ENCODE measurements at places on chromosomes 3 and 15.
A peak's percentile ranks its signal among the peaks of the same experiment; 100 is the strongest.

DNA sequence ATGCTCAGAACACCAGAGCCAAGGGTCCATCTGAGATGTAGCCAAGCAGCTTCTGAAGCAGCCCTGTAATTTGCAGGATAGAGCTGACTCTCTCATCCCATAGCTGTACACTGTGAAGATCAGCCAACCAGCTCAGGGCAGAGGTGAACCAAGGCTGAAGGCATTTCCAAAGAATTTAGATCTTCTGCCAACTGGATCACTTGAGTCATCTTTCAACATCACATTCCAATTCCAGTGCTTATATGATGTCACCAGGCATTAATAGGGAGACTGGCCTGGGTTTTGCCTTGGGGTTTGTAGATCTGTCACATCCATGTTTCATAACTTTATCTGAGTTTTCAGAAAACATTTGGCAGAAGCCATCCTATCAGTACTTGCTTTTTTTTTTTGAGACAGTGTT, 98.2 kb downstream of the NR2F2 start:
- no peak for DNase-seq

- DNase-seq: no peak
Measured at GRCh38 chr15:101135532-101136166, 116.2 kb downstream of the CHSY1 start.

DNA sequence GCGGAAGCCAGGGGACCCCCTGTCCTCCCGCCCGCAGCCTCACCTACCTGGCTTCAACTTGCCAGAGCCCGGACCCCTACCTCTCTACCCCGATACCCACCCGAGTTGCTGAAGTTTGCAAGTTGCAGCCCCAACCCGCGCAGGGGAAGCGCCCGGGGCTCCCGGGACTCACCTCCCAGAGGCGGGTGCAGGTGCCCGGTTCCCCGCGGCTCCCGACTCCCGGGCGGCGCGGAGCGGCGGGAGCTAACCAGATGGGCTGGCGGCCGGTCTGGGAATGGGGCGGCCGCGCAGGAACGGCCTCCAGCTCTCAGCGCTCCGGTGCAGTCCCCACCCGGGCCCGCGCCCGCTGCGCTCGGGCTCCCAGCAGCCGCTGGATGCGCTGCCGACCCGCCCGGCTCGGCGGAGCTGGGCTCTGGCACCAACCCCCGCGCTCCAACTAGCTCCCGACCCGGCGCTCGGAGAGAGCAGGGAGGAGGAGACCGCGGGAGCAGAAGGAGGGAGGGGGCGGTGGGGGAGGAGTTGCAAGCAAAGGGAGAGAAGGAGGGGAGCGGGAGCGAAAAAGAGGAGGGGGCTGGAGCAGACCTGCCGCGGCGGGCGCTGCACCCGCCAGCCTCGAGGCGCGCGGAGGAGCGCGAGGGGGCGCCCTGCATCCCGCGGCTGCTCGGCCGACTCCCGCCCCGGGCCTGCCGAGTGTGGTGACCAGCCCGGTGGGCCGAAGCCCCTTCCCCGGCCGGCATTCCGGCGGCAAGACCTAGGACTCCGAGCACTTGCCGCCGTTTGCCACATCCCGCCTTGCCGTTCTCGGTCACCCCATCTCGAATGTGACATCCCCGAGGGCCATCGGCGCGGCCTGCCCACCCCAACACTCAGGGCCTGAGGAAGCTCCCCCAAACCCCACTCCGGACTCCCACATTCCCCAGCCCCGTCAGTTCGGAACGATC, at the start of gene SEMA5B:
Gene SEMA5B, minus strand, starts transcription at position 472 of the 941 bp plus-strand sequence. CDS start 66,500 bp downstream, outside the sequence.
- DNase-seq: peak; percentile 88

DNA sequence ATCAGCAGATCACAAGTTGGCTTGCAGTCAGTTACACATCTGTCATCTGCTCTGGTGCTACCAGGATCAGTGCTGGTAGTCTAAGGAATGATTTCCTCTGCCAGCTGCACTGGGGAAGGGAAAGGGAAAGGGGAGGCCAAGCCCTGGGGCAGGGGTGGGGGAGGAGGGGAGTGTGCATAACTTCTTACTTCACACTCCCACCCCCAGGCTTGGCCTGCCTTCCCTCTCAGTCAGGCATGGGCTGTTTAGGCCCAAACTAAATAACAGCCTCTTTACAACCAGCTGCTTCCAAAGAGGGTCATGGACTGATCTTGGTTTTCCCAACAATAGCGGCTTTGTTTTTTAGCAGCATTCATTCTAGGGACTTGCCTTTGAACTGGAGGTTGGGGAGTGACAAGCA, 86.1 kb upstream of the PSMD6 start:
- DNase-seq: peak; percentile 38

- DNase-seq: peak; percentile 27
Measured at GRCh38 chr3:481680-482079, 285.1 kb downstream of the CHL1 start.

DNA sequence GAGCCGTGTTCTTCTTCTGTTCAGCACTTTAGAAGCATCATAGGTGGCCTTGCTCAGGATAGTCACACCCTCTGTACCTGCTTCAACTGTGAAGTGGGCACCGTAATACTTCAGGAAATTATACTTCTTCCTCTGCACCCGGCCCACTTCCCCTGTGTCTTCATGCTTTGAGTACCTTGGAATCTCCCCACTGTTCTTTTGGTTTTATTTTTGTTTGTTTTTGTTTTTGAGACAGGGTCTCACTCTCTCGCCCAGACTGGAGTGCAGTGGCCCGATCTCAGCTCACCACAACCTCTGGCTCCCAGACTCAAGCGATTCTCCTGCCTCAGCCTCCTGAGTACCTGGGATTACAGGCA, 1.7 kb downstream of the P2RY14 start:
- DNase-seq: no peak

GRCh38 chr15:84876269-84876668, 8.2 kb upstream of the SLC28A1 start:
- no peak for DNase-seq
